SK-N-DZ (cell line): ENCODE measurements at places on chromosomes 7 and 10.

DNA sequence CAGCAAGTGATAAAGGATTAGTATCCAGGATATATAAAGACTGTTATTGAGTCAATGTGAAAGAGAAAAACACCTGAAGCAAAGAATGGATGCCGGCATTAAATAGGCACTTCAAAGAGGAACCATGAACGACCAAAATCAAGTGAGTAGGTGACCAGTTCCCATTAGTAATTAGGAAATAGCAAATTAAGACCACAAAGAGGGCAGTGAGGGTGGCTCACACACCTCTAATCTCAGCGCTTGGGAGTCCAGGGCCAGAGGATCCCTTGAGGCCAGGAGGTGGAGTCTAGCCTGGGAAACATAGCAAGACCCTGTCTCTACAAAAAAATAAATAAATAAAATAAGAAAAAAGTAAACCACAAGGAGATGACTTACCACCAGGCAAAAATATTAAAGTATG lies 1.5 kb upstream of the ANTXRL start:
- DNase-seq = no peak

- no peak for DNase-seq
Observed at GRCh38 chr7:80014511-80014910, 120.1 kb upstream of the GNAI1 start.

DNA sequence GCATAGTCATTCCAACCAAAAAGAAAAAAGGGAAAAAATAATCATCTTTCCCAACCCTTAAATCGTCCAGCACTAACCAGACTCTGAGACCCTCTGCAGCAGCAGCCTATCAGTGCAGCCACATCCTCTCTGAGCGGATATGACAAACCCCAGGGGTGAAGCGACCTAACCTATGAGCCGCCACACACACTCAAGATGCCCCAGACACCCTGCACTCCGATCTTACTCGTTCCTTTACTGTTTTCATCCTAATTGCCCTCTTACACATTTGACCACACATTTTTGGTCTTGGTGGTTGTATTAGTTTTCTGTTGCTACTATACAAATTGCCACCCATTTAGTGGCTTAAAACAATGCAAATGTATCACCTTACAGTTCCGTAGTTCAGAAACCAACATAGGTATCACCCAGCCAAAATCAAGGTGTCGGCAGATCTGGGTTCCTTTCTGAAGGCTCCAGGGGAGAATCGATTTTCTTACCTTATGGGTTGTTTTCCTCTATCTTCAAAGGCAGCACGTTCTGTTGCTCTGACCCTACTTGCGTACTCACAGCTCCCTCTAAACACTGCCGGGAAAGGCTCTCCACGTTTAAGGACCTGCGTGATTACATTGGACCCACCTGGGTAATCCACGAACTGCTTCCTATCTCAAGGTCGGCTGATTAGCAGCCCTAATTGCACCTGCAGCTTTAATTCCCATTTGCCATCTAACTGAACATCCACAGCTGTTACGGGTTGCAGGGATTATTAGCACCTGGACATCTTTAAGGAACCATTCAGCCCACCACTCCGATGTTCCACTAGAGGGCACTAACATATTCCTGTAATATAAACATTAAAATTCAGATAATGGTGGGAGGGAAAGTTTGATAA lies 37.3 kb upstream of the PRSS1 start:
- DNase-seq = peak; percentile 10

- DNase-seq = no peak
Observed at GRCh38 chr7:156777364-156778069, 115.5 kb downstream of the LMBR1 start.

DNA sequence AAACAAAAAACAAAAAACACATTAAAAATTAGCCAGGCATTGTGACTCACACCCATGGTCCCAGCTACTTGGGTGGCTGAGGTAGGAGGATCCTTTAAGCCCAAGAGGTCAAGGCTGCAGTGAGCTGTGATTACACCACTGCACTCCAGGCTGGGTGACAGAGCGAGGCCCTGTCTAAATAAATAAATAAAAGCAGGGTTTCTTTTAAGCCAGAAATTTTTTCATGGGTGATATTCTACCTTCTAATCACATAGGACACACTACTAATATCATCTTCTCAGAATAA lies 14.2 kb upstream of the SVIL start:
- DNase-seq = no peak

DNA sequence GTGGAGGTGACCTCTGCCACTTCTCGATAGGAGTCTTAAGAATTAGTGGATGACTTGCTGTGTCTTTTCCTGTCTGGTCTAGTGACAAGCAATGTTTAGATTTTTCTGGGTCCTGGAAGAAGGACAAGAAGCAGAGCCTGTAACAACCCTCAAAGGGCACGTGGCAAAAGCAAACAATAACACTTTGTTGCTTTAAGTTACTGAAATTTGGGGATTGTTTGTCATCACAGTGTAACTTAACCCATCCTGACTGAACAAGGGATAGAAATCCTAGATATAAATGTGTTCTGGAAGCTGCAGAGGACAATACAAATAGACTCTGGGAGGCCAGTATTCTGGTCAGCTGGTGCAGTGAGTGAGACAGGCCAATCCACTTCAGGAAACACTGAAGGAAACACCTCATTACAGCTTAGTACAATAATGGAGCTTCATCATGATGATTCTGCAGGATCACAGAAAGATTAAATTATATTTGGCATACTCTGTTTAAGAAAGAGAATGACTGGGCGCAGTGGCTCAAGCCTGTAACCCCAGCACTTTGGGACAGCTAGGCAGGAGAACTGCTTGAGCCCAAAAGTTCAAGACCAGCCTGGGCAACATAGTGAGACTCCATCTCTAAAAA lies 23.3 kb downstream of the ENKUR start:
- DNase-seq = no peak

GRCh38 chr7:133941496-133941895 lies 185.6 kb upstream of the LRGUK start:
- no peak for DNase-seq

DNA sequence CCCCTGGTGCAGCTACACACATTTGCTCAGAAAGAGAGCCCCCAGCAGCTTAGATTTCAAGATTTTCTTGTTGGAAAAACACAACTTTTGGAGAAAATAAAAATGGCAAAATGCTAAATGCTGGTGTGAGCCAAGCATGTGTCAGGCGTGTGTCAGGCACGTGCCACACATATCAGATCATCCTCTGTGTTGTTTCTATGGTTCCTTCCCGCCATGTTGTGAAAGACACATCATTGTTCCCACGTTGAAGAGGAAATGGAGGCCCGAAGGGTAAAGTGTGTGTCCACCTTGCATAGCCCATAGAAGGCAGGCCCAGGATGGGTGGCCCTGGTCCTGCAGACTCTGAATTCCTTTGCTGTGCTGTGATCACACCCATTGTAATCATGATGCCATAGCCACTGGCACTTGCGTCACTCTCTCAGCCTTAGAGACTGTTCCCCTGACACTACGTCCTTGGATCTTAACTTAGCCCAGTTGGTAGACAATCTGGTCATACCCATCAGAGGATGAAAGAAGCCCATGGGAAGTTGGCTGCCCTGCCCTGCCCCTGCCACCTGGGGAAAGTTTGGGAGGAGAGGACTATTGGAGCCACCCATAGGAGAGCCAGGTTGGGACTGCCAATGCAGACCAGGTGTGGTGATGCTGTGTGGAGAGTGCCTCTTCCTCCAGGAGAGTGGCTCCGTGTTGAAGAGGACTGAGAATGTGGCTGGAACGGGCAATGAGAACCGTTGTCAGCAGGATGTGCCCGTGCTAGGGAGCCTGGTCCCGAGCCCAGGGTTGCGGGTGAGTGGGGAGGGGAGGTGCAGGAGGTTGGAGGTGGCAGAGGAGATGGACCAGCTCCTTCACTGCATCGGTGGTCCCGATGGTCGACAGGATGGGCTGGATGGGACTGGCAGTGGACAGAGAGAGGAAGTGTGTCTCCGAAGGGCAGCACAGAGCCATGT lies 65.6 kb upstream of the IGFBP3 start:
- DNase-seq = no peak

- DNase-seq = no peak
Observed at GRCh38 chr10:123964953-123965352, 73.3 kb upstream of the CPXM2 start.

- no peak for DNase-seq
Observed at GRCh38 chr10:22315455-22316285, 518 bp upstream of the COMMD3 start.

DNA sequence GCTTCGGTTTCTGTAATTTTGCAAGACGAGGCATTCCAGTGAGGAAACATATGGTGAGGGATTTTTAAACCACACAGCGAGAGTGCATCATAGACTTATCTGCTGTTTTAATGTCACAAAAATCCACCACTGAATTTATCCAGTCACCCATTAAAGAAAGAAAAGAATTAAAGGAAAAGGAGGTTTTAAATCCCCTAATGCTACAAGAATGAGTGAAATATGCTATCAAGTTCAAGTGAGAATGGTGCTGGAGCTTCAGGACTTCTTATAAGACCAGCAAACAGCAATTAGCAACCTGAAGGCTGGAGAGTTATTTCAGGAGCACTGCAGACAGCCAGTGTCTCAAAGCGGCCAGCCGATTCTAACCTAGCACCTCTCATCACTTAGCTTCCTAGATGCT lies 439.1 kb upstream of the MGMT start:
- DNase-seq = no peak

DNA sequence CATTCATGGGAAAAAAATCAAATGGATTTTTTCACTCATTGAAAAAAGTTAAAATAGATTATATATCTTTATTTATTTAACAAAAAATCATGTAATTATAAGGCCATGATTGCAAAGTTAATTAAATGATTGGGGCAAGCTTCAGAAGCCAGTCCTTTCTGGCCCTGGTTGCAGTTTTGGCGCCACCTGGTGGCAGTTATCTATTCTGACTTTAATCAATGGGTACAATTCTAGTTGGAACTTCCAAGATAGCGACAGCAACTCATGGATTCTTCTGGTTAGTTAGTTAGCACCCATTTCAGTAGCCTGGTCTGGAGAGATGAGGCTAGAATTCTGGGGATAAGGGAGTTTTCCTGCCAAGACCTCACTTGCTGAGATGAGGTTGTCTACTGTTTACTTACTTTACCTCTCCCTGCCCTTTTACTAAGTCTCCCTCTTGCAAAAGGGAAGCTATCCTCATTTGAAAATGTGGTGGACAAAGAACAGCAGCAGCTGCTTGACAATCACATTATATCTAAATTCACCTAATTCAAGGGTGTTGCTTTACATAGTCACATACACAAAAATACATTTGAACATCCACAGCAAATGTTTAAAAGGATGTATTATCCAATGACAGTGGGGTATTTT lies 42.3 kb downstream of the NOC3L start:
- DNase-seq = peak; percentile 60

GRCh38 chr7:27677912-27678612 lies 15.4 kb upstream of the HIBADH start:
- no peak for DNase-seq

GRCh38 chr7:75599244-75599781 lies 107.2 kb downstream of the SPDYE5 start:
- DNase-seq = no peak
